Stimulated activated naive CD4-positive, alpha-beta T cell treated with Interleukin-2 at 50 U/mL for 16 hours (primary cell): ENCODE measurements at places on chromosomes 3 and 15.

GRCh38 chr15:98997312-98997711, 10.3 kb downstream of the PGPEP1L start:
- DNase-seq: no peak

DNA sequence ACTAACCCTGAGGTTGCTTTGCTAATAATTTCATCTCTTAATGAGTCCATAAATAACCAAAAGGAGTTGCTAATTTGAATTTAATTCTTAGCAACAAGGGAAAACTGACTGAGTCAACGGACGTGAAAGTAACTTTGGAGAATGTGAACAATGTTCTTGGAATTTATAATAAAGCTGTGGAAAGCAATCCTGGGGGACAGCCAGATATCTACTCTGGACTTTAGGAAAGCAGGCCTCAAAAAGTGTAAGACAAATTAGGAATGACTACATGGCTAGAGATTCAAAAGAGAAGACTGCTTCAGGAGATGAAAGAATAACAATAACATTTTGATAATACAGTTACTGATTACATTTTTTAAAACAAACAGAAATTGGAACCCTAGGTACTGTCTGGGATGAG, 318.4 kb upstream of the COL8A1 start:
- no peak for DNase-seq

DNA sequence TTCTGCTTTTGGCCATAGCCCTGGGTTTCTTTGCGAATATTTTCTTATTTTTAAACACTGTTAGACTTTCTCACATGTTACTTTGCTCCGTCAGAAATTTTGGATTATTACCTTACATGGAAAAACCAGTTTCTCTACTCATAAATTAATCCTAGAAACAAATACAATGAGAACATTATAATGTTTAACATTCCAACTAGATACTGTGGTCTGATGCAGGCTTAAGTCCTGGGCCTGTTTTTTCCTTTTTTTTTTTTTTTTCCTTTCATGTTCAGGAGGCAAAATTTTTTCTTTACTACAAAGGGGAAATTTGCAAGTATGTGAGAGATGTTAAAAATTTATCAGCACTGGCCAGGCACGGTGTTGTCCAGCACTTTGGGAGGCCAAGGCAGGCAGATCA, 28.9 kb downstream of the POPDC2 start:
- DNase-seq: no peak

GRCh38 chr3:183537295-183537730, 18.2 kb downstream of the KLHL6 start:
- no peak for DNase-seq
